ENCODE measurements at places on chromosomes 1 and 21. TPM values are rescaled to one million over a fixed set of nuclear protein-coding genes. Genes with fewer than 3 reads are reported as not detected.

DNA sequence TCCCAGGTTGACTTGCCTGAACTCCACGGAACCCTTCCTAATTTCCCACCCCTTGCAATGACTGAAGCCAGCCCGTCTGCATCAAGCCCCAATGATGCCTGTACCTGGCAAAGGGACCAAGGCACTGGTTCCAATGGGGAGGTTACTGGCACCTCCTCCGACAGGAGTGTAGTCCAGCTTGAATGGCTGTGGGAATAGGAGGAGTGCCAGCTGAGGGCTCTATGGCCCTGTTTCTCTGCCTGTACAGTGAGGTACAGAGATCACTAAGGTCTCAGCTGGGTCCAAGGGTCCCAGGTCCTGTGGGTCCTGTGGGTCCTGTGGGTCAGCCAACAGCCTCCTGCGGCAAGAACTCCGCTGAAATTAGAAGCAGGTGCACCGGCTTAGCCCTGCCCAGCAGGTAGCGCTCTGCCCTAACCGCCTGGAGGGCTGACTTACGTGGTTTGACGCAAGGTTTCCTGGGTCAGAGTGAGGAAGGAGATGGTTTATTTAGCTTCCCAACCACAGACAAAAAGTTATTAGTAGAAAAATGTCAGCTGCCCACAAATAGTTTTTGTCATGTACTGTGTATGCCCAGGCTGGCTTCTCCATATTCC is 9.9 kb upstream of the SPRR4 start:
- no peak for DNase-seq

SPRR2E gene
- total RNA-seq: not detected

- no peak for DNase-seq
Measured at GRCh38 chr1:96746440-96747420, 25.1 kb downstream of the PTBP2 start.

GRCh38 chr1:29372108-29372507 is 135.8 kb downstream of the PTPRU start:
- no peak for DNase-seq

TSPAN2 gene
- total RNA-seq: 9.0 TPM

GRCh38 chr1:47023268-47024140 is at the start of gene CYP4X1:
TSS of gene CYP4X1 (plus strand) at chr1:47023669. CDS start at chr1:47023818, 149 bp downstream.
- peak; percentile 5 for DNase-seq

ANGPTL7 gene
- not detected for total RNA-seq

SERTAD4 gene
- 0.97 TPM for total RNA-seq

GRCh38 chr1:51282605-51283004 is 46.5 kb downstream of the RNF11 start:
- no peak for DNase-seq

DNA sequence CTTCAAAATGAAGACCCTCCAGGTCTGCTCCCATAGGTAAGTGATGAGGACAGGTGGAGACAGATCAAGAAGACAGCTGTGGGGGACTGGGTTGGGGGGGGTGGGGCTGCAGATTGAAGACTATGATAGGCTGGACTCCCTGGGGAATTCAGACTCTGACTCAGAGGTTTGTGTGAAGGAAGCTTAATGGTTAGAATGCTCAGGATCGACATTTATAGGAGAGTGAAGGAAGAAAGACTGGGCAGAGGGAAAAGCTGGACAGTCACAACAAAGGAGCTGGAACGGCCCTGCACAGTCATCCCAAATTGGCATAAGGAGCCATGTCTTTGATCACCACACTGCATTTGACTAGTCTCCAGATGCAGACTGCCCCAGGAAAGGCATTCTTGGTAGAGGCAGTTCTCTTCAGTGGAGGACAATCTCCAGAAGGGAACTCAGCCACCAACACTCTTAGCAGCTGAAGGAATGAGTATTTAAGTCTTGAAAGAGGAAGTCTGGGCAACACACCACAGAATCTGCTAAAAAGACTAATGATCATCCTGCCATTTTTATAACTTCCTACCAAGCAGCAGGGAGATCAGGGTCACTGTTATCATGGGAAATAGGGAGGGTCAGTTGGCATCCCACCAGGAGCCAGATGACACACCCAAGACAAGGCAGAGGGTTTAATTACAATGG is 120.0 kb upstream of the ZC3H11B start:
- no peak for DNase-seq

DNA sequence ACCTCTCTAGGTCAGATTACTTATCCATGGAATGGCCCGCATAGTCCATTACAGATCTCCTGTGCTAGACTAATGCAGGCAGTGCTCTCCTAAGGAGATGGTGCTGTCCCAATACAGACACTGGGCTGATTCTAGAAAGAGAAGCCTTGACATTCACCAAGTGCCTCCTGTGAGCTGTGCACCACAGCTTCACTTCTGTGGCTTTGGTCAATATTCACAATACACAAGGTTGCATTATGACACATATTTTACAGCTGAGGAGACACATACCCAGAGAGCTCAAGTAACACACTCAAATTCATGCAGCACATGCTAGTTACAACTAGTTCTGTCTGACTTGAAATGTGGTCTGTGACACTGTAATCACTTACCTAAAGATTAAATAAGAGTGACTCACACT is 59.4 kb upstream of the LRRC8B start:
- no peak for DNase-seq

- no peak for DNase-seq
Measured at GRCh38 chr1:18240906-18241305, 133.3 kb downstream of the IGSF21 start.

DNA sequence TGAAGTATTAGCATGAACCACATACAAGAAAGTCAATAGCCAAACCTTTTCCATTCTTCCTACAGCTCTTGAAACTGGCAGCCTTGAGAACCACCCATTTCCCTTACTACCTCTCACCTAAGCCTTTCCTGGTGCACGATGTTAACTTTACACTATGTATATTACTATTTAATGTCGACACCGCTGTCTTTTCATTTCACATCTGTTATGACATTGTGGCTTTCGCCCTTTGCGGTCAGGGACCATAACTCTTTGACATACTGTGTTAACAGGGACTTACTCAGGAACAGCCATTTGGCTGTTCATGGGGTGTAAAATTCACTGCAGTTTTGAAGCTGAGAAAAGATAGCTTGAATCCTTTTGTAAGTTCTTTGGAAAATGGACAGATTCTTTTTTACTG is 21.1 kb upstream of the GPR88 start:
- no peak for DNase-seq

GRCh38 chr1:203225071-203225470 is 4.4 kb downstream of the CHIT1 start:
- DNase-seq: no peak

DNA sequence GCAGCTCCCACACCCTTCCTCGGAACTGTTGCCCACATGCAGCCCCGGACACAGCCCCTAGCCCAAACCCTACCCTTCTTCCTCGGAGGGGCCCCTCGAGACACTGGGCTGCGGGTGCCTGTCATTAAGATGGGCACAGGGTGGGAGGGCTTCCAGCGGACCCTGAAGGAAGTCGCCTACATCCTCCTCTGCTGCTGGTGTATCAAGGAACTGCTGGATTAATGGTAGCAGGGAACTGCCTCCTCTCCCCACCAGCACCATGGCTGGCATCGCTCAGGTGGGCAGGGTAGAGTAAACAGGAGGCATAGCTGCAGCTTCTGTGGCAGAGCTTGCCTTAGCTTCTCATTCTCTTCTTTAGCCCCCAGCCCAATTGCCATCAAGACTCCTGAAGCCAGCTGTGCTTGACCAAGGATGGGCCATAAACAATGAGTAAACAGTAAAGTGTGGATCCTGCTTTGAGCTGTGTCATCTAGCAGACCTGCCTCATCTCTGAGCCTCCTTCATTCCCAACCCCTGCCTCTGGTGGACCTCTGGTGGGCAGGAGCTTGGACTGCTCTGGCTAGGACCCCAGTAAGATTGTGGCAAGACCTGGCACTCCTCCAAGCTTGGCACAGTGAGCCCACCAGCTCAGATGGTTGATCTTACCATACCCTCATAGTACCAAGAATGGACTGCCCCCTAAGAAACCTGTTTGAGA is at the start of gene LENEP:
Gene LENEP, plus strand, starts transcription at position 15 of the 697 bp plus-strand sequence. Its CDS starts 22 bp downstream, at position 37.
- no peak for DNase-seq

- peak; percentile 85 for DNase-seq
Measured at GRCh38 chr21:28771790-28772501, 220.7 kb downstream of the LTN1 start.

OPRD1 gene
- not detected for total RNA-seq

- DNase-seq: peak; percentile 5
Measured at GRCh38 chr21:26397545-26397944, 175.5 kb downstream of the CYYR1 start.

DNA sequence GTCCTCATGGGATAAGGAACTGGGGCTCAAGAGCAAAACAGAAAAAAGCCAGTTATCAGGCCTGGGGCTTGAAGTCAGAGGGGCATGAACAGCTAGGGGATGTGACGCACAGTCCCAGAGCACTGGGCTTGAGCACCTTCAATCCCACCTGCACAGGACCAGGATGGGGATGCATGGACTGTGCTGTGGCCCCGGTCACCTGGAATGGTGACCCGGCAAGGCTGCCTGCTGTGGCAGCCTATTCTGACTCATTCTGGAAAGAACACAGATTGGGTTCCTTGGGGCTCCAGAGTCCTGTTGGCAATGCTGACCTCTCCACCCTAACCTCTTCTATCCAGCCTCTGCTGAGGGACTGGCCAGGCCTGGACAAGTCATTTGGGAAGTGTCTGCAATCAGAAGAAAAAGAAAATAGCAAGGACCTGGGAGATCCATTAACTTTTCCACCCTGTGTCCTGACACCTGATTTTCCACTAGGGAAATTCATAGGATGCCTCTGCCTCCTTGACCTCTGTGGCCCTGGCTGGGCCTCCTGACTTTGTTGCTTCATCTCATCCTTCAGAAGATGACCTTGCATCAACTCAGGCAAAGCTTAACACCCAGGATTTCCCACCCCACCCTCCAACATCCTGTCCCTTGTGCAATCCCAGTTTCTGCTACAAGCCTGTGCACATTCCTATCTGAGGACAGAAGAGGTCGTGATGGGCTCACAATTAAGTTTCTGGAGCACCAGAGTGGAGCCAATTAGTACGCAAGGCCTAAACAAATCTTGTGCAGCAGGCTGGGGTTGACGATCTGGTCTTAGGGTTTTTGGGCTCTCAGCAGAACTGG is 17.9 kb upstream of the FMOD start:
- DNase-seq: peak; percentile 87

DNA sequence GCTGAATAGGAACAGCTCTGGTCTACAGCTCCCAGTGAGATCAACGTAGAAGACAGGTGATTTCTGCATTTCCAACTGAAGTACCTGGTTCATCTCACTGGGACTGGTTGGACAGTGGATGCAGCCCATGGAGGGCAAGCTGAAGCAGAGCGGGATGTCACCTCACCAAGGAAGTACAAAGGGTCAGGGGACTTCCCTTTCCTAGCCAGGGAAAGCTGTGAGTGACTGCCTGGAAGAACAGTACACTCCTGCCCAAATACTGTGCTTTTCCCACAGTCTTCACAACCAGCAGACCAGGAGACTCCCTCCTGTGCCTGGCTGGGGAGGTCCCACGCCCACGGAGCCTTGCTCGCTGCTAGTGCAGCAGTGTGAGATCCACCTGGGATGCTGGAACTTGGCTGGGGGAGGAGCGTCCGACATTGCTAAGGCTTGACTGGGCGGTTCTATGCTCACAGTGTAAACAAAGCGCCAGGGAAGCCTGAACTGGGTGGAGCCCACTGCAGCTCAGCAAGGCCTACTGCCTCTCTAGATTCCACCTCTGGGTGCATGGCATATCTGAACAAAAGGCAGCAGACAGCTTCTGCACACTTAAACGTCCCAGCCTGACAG is 14.7 kb downstream of the CR1L start:
- DNase-seq: no peak

DNA sequence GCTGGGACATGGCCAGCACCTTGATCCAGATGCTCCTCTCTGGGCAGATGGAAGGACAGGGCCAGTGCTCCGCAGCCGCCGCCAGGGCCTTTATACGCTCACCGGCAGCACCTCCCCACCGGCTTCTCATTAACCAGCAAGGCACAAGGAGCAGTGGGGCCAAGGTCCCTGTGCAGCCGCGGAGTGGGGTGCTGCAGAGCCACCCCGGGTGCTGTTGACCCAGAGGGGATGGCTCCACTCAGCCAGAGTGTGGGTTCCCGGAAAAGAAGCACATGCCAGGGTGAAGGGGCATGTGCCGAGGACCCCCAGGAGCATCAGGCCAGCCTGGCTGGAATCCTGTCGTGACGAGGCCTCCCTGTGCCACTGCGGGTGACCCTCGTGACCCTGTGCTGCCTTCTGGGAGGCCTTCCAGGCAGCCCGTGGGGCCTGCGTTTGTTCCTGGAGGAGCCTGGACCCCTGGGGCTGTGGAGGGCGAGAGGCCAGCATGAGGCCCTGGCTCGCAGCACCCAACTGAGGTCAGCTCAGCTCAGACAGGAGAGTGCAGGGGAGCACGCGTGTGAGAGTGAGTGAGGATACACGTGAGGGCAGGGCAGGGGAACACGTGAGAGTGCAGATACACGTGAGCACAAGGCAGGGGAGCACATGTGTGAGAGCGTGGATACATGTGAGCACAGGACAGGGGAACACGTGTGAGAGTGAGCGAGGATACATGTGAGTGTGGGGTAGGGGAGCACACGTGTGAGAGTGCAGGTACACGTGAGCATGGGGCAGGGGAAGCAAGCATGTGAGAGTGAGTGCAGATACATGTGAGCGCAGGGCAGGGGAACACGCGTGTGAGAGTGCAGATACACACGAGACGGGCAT is at the start of gene FTCD:
Gene FTCD, minus strand, starts transcription at position 66 of the 864 bp plus-strand sequence. Its CDS starts 56 bp downstream, at position 10.
- no peak for DNase-seq

GRCh38 chr1:178702146-178702545 is 22.9 kb upstream of the RALGPS2 start:
- peak; percentile 77 for DNase-seq

DNA sequence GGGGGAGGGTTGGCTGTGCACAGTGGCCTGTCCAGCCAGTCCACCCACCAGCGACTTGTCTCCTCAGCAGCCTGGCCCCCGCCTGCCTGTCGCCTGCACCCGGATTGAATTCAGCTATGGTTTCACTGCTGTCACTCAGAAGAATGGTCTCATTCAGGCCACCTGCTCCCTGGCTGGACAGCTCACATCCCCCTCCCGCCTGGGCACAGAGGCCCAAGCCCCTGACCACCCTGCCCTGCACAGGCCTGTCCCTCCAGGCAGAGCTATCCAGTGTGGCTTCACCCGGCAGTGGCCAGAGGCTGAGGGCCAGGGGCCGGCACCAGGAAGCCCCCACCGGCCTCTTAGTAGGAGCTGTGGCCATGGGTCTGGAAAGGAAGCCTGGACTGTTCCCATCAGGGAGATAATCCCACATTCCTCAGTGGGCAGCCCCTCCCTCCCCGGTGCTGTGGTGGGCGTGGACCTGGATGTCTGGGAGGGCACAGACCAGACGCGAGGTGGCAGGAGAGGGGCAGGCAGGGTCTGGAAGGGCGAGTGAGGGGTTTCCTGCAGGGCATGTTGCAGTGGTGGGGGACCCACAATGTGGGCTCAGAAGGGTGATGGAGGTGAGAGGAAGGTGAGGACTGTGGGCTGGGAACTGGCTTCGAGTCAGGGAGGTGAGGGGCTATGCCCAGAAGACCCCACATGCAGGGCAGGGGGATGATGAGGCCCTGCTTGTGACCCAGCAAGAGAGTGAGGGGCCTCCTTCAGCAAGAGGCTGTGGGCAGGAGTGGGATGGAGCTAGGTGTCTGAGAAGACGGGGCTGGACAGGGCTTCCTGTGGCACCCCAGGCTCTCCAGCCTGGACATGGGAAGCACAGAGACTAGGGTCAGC is 30.4 kb downstream of the WNT9A start:
- no peak for DNase-seq

- no peak for DNase-seq
Measured at GRCh38 chr1:45395051-45395450, 54.8 kb upstream of the MUTYH start.

LCE3D gene
- total RNA-seq: not detected

GRCh38 chr1:32031578-32032274 is 18.1 kb downstream of the KHDRBS1 start:
- peak; percentile 88 for DNase-seq

- DNase-seq: no peak
Measured at GRCh38 chr1:109537450-109538178, 2.1 kb upstream of the GPR61 start.

Data from GM23248 (cell line).